ENCODE measurements at places on chromosomes 6 and 20.
A peak's percentile ranks its signal among the peaks of the same experiment; 100 is the strongest.

DNA sequence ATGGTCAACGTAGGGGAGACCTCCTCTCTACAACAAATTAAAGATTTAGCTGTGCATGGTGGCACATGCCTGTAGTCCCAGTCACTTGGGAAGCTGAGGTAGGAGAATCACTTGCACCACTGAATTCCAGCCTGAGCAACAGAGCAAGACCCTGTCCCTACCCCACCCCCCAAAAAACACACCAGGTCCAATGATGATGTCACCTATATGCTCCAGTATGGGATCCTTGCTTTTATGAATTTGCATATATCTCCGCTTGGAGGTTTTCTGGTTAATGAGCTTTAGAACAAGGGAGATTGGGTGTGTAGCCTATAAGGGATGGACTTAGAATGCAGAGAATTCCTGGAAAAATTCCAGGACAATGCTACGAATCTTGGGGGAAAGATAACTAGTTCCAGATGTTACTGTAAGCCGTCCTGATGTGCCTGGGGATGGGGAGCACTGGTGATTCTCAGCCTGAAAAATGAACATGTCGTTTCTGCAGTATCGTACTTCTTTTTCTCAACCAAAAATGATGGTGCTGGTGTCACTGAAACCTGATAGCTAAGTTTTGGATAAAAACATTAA lies 61.1 kb downstream of the ZBTB2 start:
- ATAC-seq: peak; percentile 69

GRCh38 chr6:142797159-142797558 lies 147.8 kb downstream of the HIVEP2 start:
- no peak for ATAC-seq

DNA sequence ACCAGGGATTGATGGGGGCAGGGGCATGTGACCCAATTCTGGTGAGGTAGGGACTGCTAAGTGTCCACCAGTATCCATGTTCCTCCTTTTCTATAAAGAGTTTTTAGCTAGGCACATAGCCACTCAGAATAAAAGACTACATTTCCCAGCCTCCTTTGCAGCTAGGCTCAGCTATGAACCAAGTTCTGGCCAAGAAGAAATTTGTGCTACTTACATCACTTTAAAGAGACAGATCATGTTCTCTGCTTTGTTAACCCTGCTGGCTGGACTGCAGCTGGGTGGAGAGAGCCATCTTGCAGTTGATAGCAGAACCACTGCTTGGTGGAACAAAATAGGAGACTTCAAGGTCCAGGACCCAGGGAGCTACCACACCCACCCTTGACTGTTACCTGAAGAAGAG lies 5.3 kb upstream of the CCM2L start:
- peak; percentile 72 for ATAC-seq

DNA sequence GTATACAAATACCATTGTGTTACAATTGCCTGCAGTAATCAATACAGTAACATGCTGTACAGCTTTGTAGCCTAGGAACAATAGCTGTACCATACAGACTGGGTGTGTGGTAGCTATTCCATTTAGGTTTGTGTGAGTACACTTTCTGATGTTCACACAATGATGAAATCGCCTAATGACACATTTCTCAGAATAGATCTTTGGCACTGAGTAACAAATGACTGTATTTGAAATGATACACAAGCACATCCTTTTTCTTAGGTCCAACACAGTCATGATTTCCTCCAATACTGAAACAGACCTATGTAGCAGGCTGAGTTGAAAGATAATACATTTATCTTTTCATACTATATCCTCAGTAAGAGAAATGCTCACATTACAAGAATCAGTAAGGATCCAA lies 13.9 kb downstream of the KHDRBS2 start:
- no peak for ATAC-seq

DNA sequence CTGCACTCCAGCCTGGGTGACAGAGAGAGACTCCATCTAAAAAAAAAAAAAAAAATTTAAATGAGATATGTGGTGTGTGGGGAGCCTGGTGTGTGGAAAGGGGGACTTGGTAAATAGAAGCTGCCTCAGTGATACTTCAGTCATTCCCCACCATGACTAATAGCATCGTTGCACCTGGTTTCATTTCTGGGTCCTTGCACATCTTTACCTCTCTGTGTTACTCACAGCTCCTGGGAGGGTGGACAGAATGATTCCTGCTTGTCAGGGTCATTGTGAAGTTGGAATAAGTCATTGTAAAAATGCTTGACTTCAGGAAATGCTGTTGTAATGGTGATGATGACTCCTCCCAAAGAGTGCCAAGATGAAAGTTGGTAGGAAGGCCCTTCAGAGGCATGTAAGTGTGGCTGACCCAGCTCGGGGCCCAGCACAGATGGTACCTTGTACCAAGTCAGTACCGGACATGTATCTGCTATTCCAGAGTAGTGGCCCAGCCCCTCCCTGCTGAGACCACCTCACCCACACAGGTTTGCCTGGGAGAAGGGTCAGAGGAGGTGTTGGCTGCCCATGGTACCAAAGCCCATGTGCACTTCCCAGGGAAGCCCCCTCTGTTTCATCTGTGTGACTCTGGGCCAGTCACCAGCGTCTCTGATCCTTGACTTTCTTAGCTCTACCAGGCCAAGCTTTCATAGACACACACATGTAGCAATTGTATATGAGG lies 48.4 kb downstream of the PLAGL2 start:
- no peak for ATAC-seq

- ATAC-seq: no peak
Observed at GRCh38 chr6:146550911-146551310, 7.3 kb downstream of the RAB32 start.

DNA sequence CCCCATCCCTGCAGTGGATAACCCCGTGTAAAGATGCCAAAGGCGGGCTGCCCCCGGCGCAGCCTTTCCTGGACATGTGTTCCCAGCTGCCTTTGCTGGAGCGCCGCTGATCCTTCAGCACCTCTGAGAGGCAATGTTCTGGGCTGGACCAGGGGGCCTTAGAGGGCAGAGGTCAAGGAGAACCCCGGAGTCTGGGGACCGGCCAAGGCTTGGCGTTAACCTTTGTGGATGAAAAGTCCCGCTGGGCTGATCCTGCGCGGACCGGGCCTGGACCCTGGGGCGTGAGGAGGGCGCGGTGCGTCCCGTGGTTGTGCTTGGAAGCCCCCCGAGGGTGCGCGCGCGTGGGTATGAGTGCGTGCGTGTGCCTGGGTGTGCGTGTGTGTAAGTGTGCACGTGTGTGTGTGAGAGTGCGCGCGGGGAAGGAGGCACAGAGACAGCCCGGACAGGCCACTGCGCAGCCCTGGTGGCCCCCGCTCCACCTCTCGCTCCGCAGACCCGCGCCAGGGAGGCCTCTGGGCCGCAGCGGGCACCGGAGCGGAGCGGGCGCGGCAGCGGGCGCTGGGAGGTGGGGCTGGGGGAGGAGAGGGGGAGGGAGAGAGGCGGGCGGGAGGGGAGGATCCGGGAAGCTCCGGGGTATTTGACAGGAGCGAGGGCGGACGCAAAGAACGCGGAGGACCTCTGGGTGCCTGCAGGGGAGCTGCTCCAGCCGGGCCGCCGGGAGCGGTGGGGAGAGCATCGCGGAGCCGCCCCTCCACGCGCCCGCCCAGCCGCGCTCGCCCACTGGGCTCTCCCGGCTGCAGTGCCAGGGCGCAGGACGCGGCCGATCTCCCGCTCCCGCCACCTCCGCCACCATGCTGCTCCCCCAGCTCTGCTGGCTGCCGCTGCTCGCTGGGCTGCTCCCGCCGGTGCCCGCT lies at the start of gene SMOC2:
SMOC2 (plus strand) TSS at position 665 of the 914 bp plus-strand sequence; CDS start at position 852, 187 bp downstream.
- no peak for ATAC-seq

- no peak for ATAC-seq
Observed at GRCh38 chr6:25727028-25727427, 27.5 kb upstream of the SLC17A4 start.

DNA sequence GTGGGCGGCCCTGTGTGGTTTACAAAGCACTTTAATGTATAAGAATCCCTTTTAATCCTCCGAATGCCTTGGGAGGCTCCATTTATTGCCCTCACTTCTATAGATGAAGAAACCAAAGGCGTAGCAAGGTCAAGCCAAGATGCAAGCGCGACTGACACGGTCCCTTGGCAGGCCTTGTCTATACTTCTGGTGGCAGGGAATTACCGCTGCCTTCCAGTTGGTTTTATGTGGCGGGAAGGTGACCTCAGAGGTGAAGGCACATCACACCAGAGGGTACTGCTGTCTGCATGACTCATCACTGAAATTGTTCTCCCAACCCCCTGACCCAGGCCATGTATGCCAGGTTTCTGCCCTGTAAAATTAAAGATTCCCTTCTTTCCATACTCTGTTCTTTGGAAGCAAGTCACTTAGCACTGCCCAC lies 36.1 kb upstream of the NAA20 start:
- peak; percentile 39 for ATAC-seq

DNA sequence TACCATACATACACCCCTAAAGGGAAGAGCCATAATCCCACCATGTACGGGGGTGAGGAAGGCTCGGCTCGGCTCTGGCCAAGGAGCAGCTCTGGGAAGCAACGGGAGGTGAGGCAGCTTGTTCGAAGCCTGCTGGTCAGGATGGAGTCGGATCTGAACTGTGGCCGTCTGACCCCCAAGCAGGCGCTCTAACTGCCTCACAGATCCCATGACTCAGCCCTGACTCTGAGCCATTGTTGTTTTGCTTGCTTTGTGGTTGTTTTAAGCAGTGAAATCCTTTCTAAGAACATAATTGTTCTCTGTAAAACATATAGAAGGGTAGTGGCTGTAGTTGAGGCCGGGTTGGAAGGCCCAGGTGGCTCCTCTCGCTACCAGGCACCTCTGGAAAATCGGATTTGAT lies 10.9 kb downstream of the C6orf132 start:
- peak; percentile 29 for ATAC-seq

- no peak for ATAC-seq
Observed at GRCh38 chr6:15962449-15962764, 166.5 kb upstream of the MYLIP start.

DNA sequence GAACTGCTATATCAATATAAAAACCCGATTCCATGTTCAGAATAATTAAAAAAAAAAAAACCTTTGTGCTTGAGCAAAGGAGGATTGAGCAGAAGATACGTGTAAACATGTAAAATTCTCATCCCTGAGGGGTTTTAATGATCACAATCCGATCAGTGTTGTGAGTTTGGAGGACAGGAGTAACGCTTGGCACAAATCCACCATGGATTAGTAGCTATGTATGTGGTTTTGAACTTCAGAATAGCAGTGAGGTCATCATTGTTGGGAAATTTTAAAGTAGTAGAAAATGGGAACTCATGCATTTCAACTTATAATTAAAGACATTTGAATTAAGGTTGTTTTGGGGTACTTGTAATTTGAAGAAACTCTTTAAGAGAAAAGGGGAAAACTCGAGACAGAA lies 203.2 kb downstream of the RPS12 start:
- ATAC-seq: no peak

GRCh38 chr20:20683481-20684321 lies 28.7 kb downstream of the RALGAPA2 start:
- ATAC-seq: no peak

GRCh38 chr6:106422534-106422933 lies 62.0 kb downstream of the CRYBG1 start:
- no peak for ATAC-seq

- no peak for ATAC-seq
Observed at GRCh38 chr6:24076011-24076410, 50.0 kb upstream of the NRSN1 start.

GRCh38 chr6:30450909-30451841 lies 38.1 kb upstream of the HLA-E start:
- peak; percentile 40 for ATAC-seq

GRCh38 chr20:22984606-22985005 lies 50.5 kb upstream of the SSTR4 start:
- no peak for ATAC-seq

- ATAC-seq: peak; percentile 97
Observed at GRCh38 chr6:166707045-166707444, 80.0 kb upstream of the RPS6KA2 start.

GRCh38 chr6:72863131-72863530 lies 241.3 kb downstream of the KCNQ5 start:
- ATAC-seq: no peak

- peak; percentile 71 for ATAC-seq
Observed at GRCh38 chr6:42970871-42971612, 7.9 kb downstream of the PEX6 start.

- ATAC-seq: no peak
Observed at GRCh38 chr6:31378062-31378720, 21.2 kb upstream of the HLA-B start.

DNA sequence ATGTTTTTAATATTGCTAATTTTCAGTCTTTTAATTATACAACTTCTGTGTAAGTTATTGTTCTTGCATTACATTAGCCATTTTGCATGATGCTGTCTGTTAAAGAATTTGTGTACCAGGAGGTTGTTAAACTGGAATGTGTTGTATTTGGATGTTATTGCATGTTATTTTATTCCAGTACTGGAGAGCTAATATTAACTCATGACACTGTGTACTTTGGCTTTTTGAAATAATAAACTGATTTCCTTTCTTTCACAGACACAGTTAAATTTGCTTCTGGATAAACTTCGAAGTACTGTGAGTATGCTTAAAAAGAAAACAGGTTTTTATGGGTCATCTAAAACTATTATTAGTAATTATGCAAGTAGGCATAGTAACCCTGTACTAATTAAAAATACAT lies 121.3 kb downstream of the MYO6 start:
- no peak for ATAC-seq

DNA sequence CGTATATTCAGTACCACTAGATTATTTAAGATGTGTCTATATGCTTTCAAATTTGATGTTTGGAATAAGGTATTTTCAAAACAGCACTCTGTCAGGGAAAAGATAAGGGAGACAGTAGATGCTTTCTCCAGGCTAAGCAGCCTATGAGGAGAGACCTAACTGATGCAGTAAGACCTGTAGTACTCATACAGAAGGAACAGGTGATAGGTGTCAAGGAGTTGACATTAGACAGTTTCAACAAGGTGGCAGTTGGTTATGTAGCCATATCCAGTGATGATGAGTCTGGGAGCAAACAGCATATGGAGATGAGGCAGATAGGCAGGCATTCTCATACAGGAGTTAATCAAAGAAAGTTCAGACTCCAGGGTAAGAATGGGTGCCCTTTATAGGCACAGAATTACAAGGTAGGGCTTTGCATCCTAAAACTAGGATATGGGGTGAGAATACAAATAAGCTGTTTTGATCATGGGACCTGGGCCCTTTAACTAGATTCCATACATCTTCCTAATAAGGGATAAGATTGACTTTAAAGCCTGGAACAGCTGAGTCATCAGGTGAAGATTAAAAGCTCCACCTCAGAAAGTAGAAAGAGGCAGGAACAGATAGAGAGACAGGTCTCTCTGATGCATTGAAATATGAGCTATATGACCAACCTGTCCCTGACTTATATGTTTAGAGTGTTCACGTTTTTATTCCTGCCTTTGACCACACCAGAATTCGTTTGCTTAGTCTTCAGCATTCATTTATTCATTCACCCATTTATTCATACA lies 7.9 kb downstream of the RSPH4A start:
- no peak for ATAC-seq

Measured in SK-N-SH treated with all-trans-retinoic acid at 6 μM for 48 hours (cell line).